ENCODE measurements at places on chromosomes 1 and 21. TPM values are rescaled to one million over a fixed set of nuclear protein-coding genes. Genes with fewer than 3 reads are reported as not detected.
A peak's percentile ranks its signal among the peaks of the same experiment; 100 is the strongest.

Gene ADCY10
- total RNA-seq = not detected

- peak; percentile 15 for DNase-seq
- no peaks in the 10 kb centered on the region for H3K4me1 ChIP-seq
- no peak overlapping the region for H3K4me3 ChIP-seq
- H3K27ac ChIP-seq = no peak overlapping the region
Measured at GRCh38 chr1:34360574-34360973, 183.9 kb downstream of the C1orf94 start.

Gene CNIH4
- 41.7 TPM for total RNA-seq

- H3K36me3 ChIP-seq = no peaks in the 10 kb centered on the region
- DNase-seq = no peak
- H3K4me3 ChIP-seq = no peak overlapping the region
- H3K27ac ChIP-seq = no peak overlapping the region
- no peaks in the 10 kb centered on the region for H3K27me3 ChIP-seq
- H3K4me1 ChIP-seq = no peaks in the 10 kb centered on the region
Measured at GRCh38 chr21:28426545-28426944, 566.1 kb downstream of the LTN1 start.

DNA sequence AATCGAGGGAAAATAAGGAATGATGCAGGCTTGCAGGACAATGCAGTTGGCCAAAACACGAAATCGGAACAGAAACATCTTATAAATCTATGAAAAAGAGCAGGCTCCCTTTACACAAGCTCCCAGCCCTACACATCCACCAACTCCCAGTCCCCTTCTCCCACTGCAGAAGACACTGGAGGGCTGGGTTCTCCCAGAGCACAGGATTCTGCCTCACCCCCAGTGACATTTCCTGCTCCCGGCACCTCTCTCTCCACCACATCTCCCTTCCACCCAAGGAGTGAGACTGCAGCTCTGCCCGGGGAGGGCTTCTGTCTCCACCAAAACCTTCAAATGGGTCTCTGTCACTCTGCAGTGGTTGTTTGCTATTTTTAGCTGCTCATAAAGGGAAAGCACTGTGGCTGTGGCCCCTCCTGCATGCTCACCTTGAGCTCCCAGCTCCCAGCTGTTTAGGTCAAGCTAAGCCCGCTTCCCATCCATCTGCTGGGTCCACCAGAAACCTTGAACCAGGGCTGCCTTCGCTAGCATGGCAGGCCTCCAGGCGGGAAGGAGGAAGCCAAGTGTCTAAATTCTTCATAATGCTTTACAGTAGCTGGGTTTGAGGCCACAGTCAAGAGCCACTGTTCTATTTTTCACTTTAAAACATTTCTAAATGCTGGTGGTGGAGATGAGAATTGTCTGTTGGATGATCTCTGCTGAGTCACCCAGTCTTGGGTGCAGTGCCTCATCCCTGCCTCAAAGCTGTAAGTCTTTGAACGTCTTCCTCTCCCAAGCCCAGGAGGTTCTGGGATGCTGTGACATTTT, 3.3 kb upstream of the C2CD2 start:
- no peak for DNase-seq

GRCh38 chr21:15682186-15682895, 47.4 kb upstream of the USP25 start:
- H3K4me3 ChIP-seq = no peak overlapping the region
- peak overlapping the region; percentile 39 for H3K27ac ChIP-seq
- H3K36me3 ChIP-seq = no peaks in the 10 kb centered on the region
- no peaks in the 10 kb centered on the region for H3K27me3 ChIP-seq
- DNase-seq = no peak
- H3K4me1 ChIP-seq = no peaks in the 10 kb centered on the region

Measured in adrenal gland (tissue), 19 donors.